Progenitor cell of endocrine pancreas (in vitro differentiated cells): ENCODE measurements at places on chromosomes 1 and 21. TPM values are rescaled to one million over a fixed set of nuclear protein-coding genes. Genes with fewer than 3 reads are reported as not detected.

- no peak overlapping the region for H3K4me3 ChIP-seq
- H3K27me3 ChIP-seq, result peaks cover 12% of the 10 kb centered on the region
- no peak overlapping the region for H3K27ac ChIP-seq
- no peaks in the 10 kb centered on the region for H3K4me1 ChIP-seq
- DNase-seq, result no peak
Measured at GRCh38 chr1:154695985-154696384, 88.0 kb upstream of the ADAR start.

- DNase-seq, result no peak
- no peaks in the 10 kb centered on the region for H3K4me1 ChIP-seq
- no peak overlapping the region for H3K27ac ChIP-seq
Measured at GRCh38 chr1:30597711-30598110, 125.7 kb downstream of the MATN1 start.

- H3K27me3 ChIP-seq, result peaks cover 3% of the 10 kb centered on the region
- peak overlapping the region; percentile 69 for H3K27ac ChIP-seq
- H3K4me1 ChIP-seq, result peaks cover 8% of the 10 kb centered on the region
- no peak overlapping the region for H3K4me3 ChIP-seq
- DNase-seq, result no peak
Measured at GRCh38 chr1:246788895-246789338, 64.7 kb downstream of the SCCPDH start.

GRCh38 chr1:21280482-21280881 is 9.8 kb downstream of the ECE1 start:
- DNase-seq, result no peak
- H3K4me1 ChIP-seq, result peaks cover 39% of the 10 kb centered on the region
- no peak overlapping the region for H3K27ac ChIP-seq

DNA sequence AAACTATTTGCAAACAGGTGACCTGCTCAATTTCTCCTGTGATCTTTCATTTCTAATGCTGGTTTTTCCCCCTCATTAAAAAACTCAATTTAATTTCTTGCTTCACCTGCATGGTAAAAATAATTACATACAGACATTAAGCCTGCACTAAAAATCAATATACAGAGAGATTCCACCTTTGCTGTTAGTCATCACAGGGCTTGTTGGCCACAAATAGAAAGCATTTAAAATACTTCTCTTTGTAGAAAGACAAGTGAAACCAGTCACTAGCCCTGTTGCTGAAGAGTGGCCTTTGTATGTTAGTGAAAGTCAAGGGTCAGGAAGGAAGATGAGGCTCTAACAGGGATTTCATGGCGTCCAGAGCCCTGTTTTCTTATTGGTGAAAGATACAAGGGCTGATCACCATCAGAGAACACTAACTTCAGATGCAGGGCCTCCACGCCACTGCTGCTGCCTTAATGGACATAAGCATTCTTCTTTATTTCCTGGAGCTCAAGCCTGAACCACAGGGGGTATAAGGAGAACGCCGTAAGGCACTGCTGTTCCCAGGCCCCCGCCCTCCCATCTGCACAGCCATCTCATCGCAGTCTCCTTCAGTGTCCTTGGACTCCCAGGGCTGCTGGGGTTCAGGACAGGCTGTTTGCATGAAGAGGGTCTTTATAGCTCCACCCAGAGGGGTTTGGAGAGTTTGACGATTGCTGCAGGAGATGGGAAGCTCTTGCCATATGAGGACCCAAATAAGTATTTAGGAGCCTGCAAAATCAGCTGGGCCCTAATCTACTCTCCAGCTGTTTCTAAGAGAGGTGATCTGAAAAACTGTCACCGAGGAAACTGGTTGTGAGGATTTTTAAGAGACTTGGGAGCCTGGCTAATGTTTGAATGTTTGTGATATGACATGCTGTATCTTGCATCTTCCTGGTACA is 117.3 kb upstream of the IRF2BP2 start:
- H3K27me3 ChIP-seq, result no peaks in the 10 kb centered on the region
- H3K36me3 ChIP-seq, result no peaks in the 10 kb centered on the region
- no peak for DNase-seq
- H3K4me1 ChIP-seq, result peaks cover 63% of the 10 kb centered on the region
- H3K27ac ChIP-seq, result peak overlapping the region; percentile 95
- H3K4me3 ChIP-seq, result no peak overlapping the region

GRCh38 chr21:25428537-25428936 is 178.7 kb downstream of the MRPL39 start:
- H3K36me3 ChIP-seq, result no peaks in the 10 kb centered on the region
- no peaks in the 10 kb centered on the region for H3K4me1 ChIP-seq
- no peak for DNase-seq
- peaks cover 5% of the 10 kb centered on the region for H3K27me3 ChIP-seq

DNA sequence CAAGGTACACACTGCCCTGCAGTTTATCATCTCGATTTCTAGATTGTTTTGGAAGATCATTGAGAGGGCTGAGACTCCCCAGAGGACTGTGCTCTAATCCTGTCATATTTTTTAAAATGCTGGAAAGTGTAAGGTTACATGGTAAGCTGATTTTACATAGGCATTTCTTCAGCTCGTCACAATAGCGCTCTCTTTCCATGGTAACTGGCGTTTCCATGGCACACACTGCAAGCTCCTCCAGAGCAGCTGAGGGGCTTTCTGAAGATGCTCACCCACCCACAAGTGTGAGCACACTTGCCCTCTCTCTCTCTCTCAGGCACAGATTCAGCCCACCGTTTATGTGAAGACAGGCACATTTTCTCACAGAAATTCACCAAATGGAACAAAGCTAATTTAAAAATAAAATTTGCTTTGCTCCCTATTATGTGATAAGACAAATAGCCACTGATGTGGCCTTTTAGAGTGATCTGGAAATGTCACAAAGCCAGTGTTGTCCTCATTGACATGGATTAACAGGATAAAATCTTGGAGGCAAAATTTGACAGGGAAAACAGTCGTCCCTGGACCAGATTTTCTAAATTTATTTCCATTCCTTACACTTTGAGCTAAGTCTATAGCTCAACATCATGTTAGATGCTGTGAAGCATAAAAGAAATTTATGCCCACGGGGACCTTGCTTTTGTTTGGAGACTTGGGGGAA is 421.5 kb downstream of the RWDD3 start:
- no peak overlapping the region for H3K27ac ChIP-seq
- peaks cover 26% of the 10 kb centered on the region for H3K4me1 ChIP-seq
- H3K27me3 ChIP-seq, result no peaks in the 10 kb centered on the region
- H3K36me3 ChIP-seq, result peaks cover 1% of the 10 kb centered on the region
- no peak for DNase-seq
- no peak overlapping the region for H3K4me3 ChIP-seq

The CORT gene
- total RNA-seq, result 1.0 and 2.0 TPM in 2 replicates

DNA sequence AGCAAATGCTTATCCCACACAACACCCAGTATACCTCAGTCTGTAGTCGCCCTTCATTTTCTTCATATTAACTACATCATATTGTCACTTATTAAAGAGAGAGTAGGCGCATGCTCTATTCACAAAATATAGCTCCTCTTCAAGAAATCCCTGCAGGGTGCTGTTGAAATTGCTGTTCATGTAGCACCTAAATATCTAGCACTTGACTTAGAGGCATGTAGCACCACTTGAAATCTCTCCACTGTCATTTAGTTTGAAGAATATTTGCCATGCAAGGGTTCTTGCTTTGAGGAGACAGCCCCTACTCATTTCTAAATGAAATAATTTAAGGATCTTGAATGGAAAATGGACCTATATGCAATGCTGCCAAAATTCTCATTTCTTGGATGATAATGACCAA is 20.9 kb upstream of the LRRC8B start:
- DNase-seq, result no peak
- H3K4me3 ChIP-seq, result no peak overlapping the region
- H3K36me3 ChIP-seq, result peaks cover 4% of the 10 kb centered on the region
- peaks cover 3% of the 10 kb centered on the region for H3K27me3 ChIP-seq
- H3K27ac ChIP-seq, result no peak overlapping the region
- peaks cover 2% of the 10 kb centered on the region for H3K4me1 ChIP-seq

DNA sequence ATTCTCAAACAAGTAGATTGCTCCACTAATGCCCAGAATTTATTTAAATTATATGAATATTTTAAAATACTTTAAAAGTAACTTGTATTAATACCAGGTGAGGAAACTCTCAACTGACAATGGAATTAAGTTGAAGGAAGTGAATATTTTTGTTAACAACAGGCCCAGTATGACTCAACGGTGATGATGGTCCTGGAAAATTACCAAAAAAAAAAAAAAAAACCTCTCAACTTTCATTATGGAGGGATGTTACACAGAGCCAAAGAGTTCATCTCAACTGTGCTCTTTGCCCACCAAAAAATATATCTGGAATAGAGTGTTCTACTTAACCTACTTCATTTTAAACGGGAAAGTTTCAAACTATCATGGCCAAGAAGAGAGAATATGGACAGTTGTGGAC is 28.3 kb downstream of the CFH start:
- H3K4me1 ChIP-seq, result no peaks in the 10 kb centered on the region
- no peak overlapping the region for H3K27ac ChIP-seq

The TCHHL1 gene
- not detected in 2 replicates for total RNA-seq

The ITLN2 gene
- total RNA-seq, result 1.2 and 1.8 TPM in 2 replicates

DNA sequence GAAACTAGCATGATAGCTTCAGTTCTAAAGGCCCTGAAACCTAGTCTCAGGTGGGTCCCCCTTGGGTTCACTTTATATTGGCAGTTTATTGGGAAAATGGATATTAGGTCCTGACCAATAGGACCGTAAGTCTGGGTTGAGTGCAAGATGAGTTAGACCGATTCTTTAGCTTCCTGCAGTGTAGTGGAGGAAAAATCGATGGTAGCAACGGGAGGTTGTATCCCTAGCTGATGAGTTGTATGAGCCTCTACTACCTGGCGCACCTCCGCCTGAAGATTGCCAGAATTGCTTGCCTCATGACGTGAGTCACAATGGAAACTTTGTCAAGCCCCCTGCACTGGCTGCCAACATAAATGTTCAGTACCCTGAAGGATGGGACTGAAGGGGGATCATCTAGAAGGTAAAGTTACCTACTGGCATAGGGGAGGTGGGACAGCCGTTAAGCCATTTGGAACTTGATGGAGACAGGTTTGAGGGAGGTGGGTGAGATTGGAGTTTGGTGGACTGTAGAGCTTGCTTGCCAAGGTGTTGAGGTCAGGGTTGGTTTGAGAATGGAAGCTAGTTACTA is 3.9 kb downstream of the RCC1 start:
- H3K27me3 ChIP-seq, result no peaks in the 10 kb centered on the region
- H3K4me3 ChIP-seq, result peak overlapping the region; percentile 97
- no peak for DNase-seq
- peak overlapping the region; percentile 88 for H3K27ac ChIP-seq
- H3K36me3 ChIP-seq, result peaks cover 33% of the 10 kb centered on the region

GRCh38 chr1:40693425-40693824 is 1.9 kb downstream of the NFYC start:
- peak overlapping the region; percentile 52 for H3K27ac ChIP-seq
- no peak overlapping the region for H3K4me3 ChIP-seq
- H3K36me3 ChIP-seq, result no peaks in the 10 kb centered on the region
- no peak for DNase-seq
- H3K27me3 ChIP-seq, result no peaks in the 10 kb centered on the region

The FCRL6 gene
- total RNA-seq, result not detected in 2 replicates

- no peak overlapping the region for H3K27ac ChIP-seq
- peaks cover 2% of the 10 kb centered on the region for H3K36me3 ChIP-seq
- no peaks in the 10 kb centered on the region for H3K27me3 ChIP-seq
- H3K4me3 ChIP-seq, result no peak overlapping the region
Measured at GRCh38 chr1:176315519-176316220, 108.6 kb upstream of the COP1 start.

DNA sequence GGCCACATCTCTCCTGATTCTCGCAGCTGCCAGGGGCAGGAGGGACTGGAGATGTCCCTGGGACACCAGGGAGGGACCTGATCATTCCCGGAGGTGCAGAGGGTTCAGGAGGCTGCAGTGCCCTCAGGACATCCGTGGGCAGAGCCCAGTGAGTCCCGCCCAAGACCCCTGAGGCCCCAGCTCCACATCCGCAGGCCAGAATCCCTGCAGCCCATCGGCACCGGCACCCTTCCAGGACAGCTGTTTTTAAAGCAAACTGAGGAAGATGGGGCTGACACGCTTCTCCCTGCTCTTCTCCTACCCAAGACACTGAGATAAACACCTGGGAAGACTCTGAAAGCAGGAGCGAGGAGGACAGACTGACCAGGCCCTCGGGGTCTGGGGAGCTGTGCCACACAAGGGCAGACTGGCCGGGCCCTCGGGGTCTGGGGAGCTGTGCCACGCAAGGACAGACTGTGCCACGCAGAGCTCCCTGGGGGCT is 25.5 kb downstream of the SLC19A1 start:
- peaks cover 7% of the 10 kb centered on the region for H3K4me1 ChIP-seq
- DNase-seq, result no peak
- no peak overlapping the region for H3K4me3 ChIP-seq
- peaks cover 46% of the 10 kb centered on the region for H3K36me3 ChIP-seq
- H3K27ac ChIP-seq, result no peak overlapping the region

GRCh38 chr1:70195342-70195741 is 10.0 kb downstream of the LRRC40 start:
- H3K36me3 ChIP-seq, result peaks cover 6% of the 10 kb centered on the region
- no peaks in the 10 kb centered on the region for H3K4me1 ChIP-seq
- H3K27ac ChIP-seq, result no peak overlapping the region
- DNase-seq, result no peak

DNA sequence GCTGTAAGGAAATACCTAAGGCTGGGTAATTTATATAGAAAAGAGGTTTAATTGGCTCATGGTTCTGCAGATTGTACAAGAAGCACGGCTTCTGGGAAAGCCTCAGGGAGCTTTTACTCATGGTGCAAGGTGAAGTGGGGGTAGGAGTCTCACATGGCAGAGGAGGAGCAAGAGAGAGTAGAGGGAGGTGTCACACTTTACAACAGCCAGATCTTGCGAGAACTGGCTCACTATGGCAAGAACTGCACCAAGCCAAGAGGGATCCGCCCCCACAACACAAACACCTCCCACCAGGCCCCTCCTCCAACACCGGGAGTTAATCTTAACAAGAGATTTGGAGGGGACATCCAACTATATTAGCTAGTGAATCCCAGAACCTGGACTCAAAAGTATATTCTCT is 135.4 kb upstream of the SOD1 start:
- no peak for DNase-seq
- H3K4me1 ChIP-seq, result peaks cover 21% of the 10 kb centered on the region
- no peaks in the 10 kb centered on the region for H3K36me3 ChIP-seq
- no peak overlapping the region for H3K4me3 ChIP-seq

DNA sequence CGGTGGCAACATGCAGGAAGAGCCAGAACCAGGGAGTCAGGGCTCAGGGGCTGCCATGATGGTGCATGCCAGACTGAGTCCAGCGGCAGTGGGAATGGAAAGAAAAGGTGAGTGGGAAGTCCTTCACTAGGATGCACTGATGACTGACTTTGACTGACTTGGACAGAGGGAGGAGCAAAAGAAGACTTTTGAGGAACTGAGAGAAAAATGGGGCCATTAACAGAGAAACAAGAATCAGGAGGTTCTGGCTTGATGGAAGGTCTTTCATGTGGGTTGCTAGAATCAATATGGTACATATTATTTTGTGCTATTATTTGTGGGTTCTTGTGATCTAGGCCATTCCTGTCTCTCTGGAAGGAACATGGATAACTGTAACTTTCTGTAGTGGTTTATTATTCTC is 454.6 kb upstream of the PROX1 start:
- H3K27me3 ChIP-seq, result no peaks in the 10 kb centered on the region
- H3K4me1 ChIP-seq, result no peaks in the 10 kb centered on the region
- DNase-seq, result no peak
- H3K4me3 ChIP-seq, result no peak overlapping the region
